ENCODE measurements at places on chromosomes 12 and 14.
A peak's percentile ranks its signal among the peaks of the same experiment; 100 is the strongest.

DNA sequence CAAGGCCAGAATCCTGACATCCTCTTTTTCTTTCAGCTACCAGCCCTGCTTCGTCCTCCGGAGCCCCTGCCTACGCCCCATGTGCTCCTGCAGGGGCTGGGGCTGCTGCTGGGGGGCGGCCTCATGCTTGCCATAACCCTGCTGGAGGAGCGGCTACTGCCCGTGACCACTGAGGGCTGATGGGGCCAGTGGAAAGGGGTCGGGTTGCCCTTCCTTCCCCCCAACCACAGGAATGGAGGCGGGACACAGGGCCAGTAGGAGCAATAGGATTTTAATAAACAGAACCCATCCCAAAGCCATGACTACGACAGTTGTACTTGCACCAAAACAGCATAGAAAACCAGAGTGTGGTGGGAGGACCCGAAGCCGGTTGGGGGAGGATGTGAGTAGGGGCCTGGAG lies 7.7 kb downstream of the SLC39A5 start:
- DNase-seq = no peak

DNA sequence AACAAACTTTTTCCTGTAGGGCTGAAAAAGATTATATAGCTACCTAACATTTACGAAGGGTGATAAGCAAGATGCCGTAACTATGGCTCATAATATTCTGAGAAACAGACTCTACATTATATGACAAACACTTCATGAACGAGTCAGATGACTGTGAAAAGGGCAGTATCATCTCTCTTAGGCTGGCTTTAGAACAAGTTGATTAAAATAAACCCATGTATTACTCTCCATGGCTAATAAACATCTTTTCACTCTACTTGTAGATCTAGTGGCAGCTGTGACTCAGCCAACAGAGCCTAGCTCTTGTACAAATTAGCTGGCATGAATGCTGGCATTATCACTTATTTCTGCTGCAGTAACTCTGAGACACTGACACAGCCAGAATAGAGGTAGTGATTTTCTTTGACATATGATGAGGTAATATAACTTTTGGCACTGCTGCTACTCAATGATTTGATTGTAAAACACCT lies 47.1 kb downstream of the SLC2A13 start:
- peak; percentile 20 for DNase-seq

- DNase-seq = no peak
Measured at GRCh38 chr12:93116632-93117031, 187.5 kb upstream of the EEA1 start.

DNA sequence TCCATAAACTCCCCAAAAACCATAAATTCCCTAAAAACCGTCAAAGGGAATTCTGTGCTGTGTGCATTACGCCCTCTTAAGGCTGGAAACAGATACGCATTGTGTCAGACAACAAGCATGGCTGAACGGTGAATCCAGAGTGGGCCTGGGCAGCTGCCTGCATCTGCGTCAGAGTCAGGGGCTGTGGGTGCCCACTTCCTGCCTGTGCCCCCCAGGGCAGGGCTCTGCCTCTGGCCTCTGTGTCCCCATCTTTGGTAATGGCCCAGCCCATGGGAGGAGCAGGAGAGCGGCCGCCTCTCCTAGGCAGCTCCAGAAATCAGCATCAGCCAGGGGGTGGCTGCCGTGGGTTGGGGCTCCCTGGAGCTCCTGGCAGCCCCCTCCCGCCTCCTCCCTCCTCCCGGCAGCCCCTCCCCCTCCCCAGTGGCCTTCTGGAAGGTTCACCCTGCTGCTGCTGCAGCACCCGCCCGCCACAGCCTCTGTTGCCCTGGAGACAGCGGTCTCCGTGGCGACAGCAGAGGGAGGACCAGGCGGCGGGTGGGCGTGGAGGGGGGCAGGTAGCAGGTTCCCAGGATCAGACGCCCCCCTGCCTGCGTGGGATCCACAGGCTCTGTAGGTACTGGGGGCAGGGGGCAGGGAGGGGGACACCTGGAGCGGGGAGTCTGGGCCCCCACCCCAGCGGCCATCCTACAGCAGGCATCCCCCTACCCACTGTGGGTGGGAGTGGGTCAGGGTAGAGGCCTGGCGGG lies 5.9 kb downstream of the MMP17 start:
- no peak for DNase-seq

- DNase-seq = no peak
Measured at GRCh38 chr12:32039347-32039746, 67.3 kb upstream of the BICD1 start.

GRCh38 chr12:122726080-122726558 lies 4.5 kb downstream of the HCAR1 start:
- DNase-seq = no peak

DNA sequence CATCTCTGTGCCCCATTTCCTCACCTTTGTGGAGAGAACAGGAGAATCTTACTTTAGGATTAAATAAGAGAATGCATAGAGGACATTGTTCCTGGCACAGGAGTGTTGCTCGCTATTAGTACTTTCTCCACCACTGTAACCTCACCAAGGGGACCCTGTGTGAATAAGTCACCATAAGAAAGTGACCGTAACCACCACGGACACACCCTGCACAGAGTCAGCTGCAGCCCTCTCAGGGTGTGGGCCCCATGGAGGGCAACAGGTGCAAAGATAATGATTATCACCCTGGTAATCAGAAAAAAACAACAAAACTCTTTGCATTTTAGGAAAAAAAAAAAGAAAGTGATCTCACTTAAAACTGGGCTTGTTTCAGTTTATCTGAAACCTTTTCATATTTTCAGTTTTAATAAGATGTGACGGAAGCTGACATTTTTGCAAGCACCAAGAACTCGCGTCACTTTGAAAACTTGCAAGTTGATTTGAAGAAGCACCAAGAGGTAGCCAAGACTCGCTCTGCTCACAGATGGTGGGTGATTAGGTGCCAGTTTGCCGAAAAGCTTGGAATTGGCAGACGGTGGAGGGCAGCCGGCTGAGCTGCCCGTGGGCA lies 87.0 kb upstream of the VRK1 start:
- peak; percentile 45 for DNase-seq

- DNase-seq = peak; percentile 60
Measured at GRCh38 chr12:88111074-88111652, 30.7 kb downstream of the CEP290 start.

GRCh38 chr12:4089121-4089606 lies 184.4 kb upstream of the CCND2 start:
- no peak for DNase-seq

DNA sequence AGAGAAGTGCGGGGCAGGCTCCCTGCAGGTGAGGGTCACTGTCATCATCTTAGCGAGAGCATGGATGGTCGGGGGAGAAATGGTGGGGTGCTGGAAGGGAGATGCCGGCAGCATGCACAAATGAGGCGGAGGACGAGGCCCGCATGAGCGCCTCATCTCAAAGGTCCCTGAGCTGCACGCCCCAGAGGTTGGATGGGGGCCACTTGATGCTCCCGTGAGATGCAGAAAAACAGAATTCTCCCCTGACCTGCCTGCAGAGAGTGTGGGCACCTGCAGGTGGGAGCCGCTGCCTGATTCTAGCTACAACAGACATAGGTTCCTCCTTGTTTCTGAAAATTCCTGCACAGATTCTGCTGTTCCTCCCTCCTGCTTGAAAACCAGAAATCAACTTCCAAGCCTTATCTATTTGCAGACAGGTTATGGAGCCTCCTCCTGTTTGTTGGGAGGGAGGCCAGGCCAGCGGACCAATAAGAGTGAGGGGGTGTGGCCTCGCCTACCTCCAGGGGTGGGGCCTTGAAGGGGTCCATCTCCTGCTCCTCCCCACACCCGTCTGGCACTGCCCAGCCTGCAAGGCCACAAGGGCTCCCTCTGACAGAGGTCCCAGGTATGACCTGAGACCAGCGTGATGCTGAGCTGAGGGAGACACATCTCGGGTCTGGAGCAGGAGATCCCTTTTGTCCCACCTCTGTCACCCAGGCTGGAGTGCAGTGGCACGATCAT lies 67.2 kb downstream of the KDM2B start:
- DNase-seq = peak; percentile 94

DNA sequence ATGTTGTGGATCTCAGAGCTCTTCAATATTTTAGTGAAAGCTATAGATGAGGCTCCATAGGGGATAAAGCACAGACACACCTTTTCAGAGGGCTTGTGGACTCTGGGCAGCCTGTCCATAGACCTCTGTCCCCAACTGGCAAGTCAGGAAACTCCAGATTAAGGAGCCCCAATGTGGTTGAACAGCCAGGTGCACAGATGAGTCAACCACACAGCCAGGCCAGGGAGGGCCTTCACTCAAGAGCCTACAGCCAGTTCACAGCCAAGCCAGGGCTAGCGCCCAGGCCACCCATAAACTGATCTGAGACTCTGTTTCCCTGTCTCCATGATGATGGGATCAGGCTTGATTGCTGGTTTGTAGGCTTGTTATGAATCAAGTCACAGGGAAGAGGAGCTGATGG lies 1.0 kb upstream of the BDKRB2 start:
- no peak for DNase-seq

DNA sequence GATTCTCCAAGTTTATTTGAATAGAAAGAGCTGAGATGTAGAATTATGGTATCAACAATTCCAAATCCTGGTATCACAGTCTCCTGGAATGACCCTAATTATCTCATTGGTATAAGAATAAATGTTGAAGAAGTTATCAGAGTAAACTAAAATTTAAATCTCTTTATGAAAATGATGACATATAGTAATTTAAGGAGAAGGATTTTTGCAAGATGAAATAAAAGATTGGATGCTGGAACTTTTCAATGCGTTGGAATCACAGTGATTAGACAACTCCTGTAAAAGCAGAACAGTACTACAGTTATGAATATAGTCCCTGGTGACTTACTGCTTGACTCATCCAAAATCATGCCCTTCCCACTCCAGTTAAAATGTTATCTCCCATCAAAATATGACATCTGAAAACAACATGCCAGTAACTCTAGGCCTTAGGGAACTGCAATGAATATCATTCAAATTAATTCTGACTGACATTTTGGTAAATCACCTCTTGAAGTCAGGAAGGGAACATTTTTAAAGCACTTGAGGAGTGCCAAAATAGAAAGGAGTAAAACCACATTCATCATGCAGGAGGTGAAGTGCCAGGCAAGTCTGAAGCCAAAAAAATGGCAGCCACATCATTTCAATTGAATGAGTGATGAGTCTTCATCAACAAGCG lies 197.8 kb upstream of the PRKD1 start:
- no peak for DNase-seq

- peak; percentile 84 for DNase-seq
Measured at GRCh38 chr12:107131832-107132616, 38.7 kb upstream of the CRY1 start.

DNA sequence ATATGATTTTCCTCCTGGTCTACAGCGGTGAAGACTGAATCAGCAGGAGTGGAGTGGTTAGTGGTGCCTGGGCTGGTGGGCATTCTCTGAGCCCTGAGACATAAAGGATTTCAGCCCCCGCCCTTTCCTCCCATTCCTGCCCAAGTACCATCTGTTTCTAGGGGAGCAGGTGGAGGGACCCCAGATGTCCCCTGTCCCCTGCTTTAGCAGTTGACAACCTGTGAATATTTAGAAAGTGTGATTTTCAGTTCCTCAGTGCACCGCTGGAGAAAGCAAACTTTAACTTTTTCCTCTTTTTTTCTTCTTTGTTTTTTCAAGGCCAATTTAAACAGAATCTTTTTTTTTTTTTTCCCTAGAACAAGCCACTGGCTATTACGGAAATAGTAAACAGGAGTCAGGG lies 163.8 kb upstream of the MYL2 start:
- no peak for DNase-seq

GRCh38 chr14:34465069-34465859 lies 3.2 kb upstream of the SPTSSA start:
- no peak for DNase-seq

- no peak for DNase-seq
Measured at GRCh38 chr12:14283489-14284144, 81.9 kb upstream of the ATF7IP start.

DNA sequence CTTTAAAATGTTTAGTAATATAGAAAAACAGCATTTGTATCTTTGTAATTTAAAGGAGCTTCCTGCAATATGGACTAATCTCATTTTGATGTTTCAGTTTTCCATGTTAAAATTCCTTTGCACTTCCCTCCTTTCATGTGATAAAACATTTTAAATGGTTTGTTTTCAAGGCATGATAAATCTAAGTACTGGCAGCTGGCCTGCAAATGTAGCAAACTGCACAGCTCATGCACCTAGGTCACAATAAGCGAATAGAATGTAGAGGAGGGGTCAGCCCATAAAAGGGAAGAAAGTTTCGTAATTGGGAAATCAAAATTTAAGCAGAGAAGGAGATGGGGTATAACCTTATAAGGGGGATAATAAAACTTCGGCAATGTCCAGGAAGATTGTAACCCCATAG lies 80.0 kb upstream of the KCNH3 start:
- no peak for DNase-seq

DNA sequence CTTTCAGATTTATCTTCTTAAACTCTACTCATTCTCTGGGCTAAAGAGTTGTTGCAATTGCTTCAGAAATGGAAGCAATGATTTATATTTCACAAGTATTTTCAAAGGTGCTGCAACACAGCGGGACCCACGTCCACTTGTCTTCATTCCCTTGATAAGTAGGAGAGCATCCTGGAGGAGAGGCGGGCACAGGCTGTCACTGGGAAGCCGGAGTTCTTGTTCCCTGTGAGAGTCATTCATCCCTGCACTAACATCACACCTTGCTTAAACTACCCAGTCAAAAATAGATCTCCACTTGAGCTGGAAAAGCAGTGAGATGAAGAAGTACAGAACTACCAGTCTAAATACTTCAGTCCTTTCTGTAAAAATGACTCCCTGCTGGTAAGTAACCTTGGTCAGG lies 160.5 kb upstream of the RASSF8 start:
- no peak for DNase-seq

GRCh38 chr14:69242311-69243224 lies 17.4 kb upstream of the GALNT16 start:
- DNase-seq = peak; percentile 83

DNA sequence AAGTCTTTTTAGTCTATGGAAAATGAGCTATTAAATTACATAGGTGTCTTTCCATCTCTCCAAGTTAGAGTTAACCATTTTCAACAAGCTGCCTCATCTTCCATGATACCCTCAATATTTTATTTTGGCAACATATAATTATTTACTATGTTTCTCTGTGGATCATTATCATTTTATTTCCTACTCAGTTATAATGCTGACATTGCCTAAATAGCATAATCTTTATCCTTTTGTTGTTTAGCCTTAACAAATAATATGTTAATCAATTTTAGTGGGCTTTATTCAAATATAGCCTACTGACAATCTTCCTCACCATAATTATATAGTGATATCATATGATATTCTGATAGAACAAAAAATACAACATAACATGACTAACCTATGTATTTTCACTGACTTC lies 1044.8 kb upstream of the FOXG1 start:
- DNase-seq = no peak

DNA sequence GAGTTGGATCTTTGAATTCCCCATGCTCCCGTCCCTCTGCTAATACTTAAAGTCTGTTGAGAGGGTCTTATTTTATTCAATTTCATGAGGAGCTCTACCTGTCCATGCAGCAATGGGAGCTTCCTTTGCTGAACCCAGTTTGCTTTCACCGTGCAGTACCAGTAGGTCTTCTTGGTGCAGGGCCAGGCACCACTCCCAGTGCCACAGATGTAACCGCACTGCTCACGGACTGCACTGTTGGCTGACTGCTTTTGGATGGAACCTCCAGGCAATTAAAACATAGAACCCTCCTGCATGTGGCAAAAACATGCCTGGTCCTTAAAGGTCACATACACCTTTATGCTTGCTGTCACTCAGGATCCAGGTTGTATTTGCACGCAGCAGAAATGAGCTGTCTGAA lies 9.3 kb upstream of the CABP1 start:
- peak; percentile 89 for DNase-seq
